Effector memory CD4-positive, alpha-beta T cell (primary cell): ENCODE measurements at places on chromosomes 4 and X.

- H3K4me1 ChIP-seq: peaks cover 10% of the 10 kb centered on the region
- H3K4me3 ChIP-seq: no peak overlapping the region
- H3K27me3 ChIP-seq: no peaks in the 10 kb centered on the region
- H3K27ac ChIP-seq: no peak overlapping the region
- DNase-seq: no peak
Observed at GRCh38 chrX:78957768-78958130, 12.6 kb downstream of the P2RY10 start.

- no peaks in the 10 kb centered on the region for H3K36me3 ChIP-seq
- DNase-seq: no peak
- peaks cover 4% of the 10 kb centered on the region for H3K4me1 ChIP-seq
- no peaks in the 10 kb centered on the region for H3K27me3 ChIP-seq
- H3K27ac ChIP-seq: no peak overlapping the region
Observed at GRCh38 chr4:101295691-101296090, 51.6 kb downstream of the PPP3CA start.

DNA sequence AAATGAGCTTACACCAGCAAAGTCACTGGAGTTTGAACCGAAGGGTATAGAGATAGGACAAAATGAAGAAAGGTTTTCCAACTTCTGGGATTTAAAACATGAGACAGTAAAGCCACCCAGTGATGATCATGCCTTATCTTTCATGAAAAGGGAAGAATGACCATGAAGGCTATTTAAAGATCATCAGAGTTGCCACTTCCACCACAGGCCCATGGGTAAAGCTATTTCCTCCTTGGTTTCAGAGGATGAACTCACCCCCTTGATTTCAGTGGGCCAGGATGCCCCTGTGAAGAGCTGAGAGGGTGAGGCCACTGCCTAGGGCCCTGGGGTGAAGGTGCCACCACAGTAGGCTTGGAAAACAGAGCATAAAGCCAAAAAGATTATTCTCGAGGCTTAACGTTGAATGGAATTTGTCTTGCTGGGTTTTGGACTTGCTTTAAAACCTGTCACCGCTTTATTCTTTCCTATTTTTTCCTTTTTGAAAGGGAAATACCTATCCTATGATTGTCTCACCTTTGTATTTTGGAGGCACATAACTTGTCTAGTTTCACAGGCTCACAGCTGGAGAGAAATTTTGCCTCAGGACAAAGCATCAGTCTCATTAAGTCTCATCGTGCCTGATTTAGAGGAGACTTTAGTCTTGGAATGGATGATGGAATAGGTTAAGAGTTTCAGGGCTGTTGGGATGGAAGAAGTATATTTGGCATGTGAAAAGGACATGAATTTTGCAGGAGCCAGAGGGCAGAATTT is 254.0 kb downstream of the SNCA start:
- no peaks in the 10 kb centered on the region for H3K27me3 ChIP-seq
- no peaks in the 10 kb centered on the region for H3K4me1 ChIP-seq
- H3K4me3 ChIP-seq: no peak overlapping the region
- no peaks in the 10 kb centered on the region for H3K36me3 ChIP-seq
- no peak overlapping the region for H3K27ac ChIP-seq

GRCh38 chrX:44871114-44871645 is 1.8 kb upstream of the KDM6A start:
- no peak for DNase-seq
- H3K27me3 ChIP-seq: no peaks in the 10 kb centered on the region
- no peak overlapping the region for H3K27ac ChIP-seq
- H3K36me3 ChIP-seq: no peaks in the 10 kb centered on the region
- no peaks in the 10 kb centered on the region for H3K4me1 ChIP-seq

DNA sequence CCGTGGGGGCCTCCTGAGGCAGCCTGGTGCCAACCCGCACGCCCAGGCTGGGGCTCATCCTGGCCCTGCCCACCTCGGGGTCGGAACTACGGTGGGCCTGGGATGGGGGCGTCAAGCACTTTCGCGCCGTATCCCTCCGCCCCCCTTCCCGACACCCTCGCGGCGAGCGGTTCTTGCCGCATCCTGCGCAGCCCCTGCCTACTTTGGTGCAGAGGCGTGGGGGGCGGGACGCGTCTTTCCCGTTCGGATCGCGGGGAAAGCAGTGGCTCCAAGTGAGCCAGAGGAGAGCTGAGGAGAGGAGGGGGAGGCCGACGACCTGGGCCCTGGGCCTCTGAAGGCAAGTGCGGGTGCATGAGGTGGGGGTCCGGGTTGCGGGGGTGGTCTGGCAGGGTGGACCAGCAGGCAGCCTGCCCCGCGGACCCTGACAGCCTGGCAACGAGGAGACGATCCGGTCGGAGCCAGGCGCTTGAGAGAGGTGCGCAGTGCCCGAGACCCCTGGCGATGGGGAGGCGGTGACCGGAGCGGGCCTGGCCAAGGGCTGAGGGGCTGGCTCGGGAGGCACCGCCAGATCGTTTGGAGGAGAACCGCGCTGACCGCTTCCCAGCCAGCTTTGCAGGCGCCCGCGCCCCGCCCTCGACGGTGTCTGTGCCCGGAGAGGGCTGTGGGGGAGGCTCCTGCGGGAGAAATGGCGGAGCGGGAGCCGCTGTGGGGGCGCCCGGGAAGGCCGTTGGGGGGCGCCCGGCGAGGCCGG is at the start of gene GPRASP2:
GPRASP2 (plus strand) TSS at position 233 of the 751 bp plus-strand sequence. CDS start 2,422 bp downstream, outside the sequence.
- no peak within 1 kb of the TSS for H3K27ac ChIP-seq
- no peaks in the 10 kb centered on the region for H3K36me3 ChIP-seq
- peaks cover 3% of the 10 kb centered on the region for H3K27me3 ChIP-seq
- DNase-seq: no peak
- peak within 1 kb of the TSS; percentile 55 for H3K4me3 ChIP-seq

- no peaks in the 10 kb centered on the region for H3K4me1 ChIP-seq
- H3K36me3 ChIP-seq: no peaks in the 10 kb centered on the region
- no peak overlapping the region for H3K27ac ChIP-seq
- no peak overlapping the region for H3K4me3 ChIP-seq
- DNase-seq: no peak
Observed at GRCh38 chr4:21991050-21991449, 42.5 kb upstream of the KCNIP4 start.

DNA sequence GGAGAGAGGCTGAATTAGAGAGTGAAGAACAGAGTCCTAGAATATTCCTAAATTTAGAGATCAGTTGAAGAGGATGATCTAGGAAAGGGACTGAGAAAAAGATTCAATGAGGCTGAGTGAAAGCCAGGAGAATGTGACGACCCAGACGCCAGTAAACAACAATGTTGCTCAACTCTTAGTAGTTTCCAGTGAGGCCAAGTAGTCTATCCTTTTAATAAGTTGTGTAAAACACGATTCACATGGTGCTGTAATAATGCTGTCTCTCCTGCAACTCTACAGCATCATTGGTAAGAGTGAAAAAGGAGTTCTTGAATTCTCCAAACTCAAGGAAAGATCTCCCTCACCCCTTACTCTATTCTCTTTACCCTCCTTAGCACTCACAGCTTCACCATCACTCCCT is 140.3 kb downstream of the CFAP299 start:
- H3K36me3 ChIP-seq: no peaks in the 10 kb centered on the region
- H3K4me3 ChIP-seq: no peak overlapping the region
- H3K27ac ChIP-seq: no peak overlapping the region
- DNase-seq: no peak

DNA sequence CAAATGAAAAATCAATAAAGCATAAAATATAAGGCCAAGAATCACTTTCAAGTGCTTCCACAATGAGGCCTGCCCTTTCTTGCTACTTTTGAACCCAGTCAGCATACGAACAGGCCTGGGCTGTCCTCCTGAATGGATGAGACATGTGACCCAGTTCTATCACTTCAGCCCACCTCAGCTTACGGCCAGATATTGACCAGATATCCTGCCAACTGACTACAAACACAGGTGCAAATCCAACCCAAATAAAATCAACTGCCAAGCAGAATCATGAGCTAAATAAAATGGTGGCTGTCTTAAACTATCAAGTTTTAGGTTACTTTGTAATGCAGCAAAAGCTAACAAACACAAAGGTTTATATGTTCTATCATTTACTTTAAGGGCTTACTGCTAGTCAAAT is 53.7 kb downstream of the PDS5A start:
- H3K4me1 ChIP-seq: no peaks in the 10 kb centered on the region
- H3K27me3 ChIP-seq: no peaks in the 10 kb centered on the region
- no peak for DNase-seq
- no peak overlapping the region for H3K27ac ChIP-seq
- H3K4me3 ChIP-seq: no peak overlapping the region
